Activated CD4-positive, alpha-beta T cell treated with anti-CD3 and anti-CD28 coated beads for 24 hours (primary cell): ENCODE measurements at places on chromosomes 13 and 19.

GRCh38 chr19:4181053-4181508 lies 1.3 kb downstream of the SIRT6 start:
- no peak for DNase-seq

- DNase-seq: no peak
Measured at GRCh38 chr13:33341861-33342452, 56.4 kb upstream of the STARD13 start.

DNA sequence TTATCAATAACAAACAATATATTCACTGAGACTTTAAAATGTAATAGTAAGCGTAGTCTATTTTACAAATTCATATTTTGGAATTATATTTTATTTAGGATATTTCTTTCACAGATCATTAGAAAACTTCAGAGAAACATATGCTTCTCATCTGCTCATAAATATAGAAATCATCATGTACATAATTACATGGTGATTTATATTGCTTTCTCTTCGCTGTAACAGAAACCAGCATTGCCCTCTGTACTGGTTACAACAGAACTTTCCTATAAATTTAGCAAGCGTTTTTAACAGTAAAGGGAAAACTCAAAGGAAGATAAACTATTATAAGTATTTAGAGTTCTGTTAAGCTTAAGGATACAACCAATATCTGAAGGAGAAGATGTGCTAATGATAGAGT lies 672.8 kb downstream of the PCDH9 start:
- no peak for DNase-seq

DNA sequence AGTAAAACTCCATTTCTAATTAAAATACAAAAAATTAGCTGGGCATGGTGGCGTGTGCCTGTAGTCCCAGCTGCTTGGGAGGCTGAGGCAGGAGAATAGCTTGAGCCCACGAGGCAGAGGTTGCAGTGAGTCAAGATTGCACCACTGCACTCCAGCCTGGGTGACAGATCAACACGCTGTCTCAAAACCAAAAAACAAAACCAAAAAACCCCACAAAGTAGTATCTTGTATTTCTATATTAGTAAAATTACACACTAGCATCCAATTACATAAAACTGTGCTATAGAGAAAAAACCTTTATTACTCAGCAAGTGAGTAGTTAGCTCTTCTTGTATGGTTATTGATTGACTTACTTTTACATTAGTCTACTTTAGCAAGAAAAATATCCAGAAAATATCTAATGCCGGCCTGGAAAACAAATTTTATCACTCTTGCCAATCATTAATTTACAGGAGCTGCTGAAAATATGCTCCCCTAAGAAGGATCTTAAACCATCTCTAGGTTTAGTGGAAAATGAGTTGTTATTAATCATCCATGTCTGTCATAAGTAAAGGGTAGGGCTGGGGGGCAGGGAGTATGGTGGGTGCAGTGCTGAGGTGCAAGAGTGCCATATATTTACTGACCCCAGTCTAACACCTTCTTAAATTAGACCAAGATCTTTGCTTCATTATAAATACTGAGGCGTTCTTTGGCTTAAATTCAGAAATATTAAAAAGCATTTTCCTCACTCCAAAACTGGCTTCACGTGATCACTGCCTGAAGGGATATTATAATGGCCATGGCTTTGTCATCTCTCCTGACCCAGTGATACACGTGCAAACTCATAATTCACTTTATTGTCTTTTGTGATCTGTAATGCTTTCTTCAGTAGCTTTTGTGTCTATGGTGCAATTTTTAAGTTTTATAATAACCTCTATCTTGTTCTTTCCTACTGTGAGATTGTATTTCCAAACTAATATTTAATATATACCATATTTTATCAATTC lies 44.1 kb downstream of the UBL3 start:
- no peak for DNase-seq

DNA sequence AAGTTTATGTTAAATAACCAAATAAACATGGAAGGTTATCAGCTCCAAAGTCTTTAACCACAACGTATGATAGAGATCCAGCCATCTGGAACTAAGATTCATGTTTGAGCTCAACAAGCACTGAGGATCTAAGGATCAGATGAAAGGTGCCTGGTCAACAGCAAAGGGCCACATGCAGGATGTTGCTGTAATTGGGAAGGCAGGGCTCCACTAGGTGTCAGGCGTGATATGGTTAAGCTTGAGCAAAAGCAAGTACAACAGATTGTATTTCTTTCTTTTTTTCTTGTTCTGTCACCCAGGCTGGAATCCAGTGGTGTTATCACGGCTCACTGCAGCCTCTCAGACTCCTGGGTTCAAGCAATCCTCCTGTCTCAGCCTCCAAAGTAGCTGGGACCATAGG lies 12.0 kb downstream of the EBPL start:
- no peak for DNase-seq

GRCh38 chr19:44657211-44657921 lies 13.7 kb downstream of the PVR start:
- peak; percentile 71 for DNase-seq

- DNase-seq: no peak
Measured at GRCh38 chr19:29845574-29846176, 33.9 kb downstream of the CCNE1 start.

DNA sequence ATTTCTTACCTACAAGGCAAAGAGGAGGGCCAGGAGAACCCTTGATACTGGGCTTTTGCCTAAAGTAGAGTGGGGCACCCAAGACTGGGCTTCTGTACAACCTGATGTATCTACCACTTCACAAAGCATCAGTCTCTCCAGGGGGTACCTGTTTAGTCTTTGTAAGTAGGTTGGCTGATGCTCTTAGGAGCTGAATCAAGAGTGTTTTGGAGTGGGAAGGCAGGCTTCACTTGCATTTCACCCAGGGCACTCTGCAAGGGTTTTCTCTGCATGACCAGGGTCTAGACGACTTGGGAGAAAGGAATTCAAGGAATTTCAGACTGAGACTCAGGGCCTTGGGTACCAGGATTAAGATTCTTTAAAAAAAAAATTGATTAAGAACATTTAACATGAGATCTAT lies 361.5 kb downstream of the RFC3 start:
- DNase-seq: no peak

DNA sequence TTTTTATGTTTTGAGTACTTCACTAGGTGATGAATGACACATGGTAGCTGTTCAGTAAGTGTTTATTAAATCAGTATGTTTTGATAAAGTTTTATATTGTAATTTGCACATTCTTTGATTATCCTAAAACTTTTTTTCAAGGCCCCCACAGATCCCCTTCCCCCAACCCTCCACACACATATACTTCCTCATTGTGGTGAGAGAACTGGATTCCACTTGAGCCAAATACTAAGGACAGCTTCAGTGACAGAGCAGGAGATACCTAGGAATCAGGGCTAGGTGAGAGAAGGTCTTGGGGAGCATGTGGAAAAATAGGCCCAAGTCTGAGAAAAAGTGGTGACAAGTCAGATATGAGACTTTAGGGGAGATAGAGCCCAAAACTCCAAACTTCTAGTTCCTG lies 174.6 kb downstream of the TDRD3 start:
- DNase-seq: no peak

DNA sequence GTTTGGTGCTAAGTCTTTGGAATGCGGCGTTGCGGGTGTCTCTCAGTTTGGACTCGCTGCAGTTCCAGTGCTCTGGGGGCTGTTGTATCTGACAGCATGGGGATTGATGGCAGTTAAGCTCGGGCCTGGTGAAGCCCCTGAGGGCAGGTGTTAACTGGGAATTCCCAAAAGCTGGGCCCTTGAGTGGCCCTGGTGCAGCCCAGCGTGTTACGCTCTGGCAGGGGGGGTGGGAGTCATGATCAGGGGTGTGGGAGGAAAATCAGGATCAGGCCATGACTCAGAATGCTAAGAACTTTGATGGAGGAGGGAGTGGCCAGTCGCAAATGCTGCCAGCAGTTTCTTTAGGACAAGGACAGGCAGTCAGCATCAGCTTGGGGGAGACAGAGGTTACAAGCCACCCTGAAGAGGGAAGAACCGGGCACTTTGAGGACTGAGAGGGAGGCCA lies 19.6 kb downstream of the AP2A1 start:
- DNase-seq: no peak

GRCh38 chr13:31495336-31495735 lies 244.0 kb upstream of the RXFP2 start:
- no peak for DNase-seq

DNA sequence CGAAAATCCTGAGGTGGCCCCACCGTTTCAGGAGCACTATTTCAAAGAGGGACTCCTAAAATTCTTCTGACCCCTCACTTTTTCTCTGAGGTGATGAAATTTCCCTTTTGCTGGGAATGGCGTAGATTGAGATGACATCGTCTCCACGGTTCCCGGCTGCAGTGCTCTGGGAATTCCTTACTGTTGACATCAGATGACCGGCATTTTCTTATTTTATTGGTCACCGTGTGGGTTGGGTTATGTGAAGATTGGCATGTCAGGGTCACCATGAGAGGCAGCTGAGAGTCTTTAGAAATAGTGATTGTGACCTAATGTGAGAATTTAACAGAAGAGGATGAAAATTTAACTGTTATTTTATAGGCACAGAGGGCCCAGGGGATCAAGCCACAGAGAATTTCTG lies 356.7 kb downstream of the FGF9 start:
- no peak for DNase-seq

DNA sequence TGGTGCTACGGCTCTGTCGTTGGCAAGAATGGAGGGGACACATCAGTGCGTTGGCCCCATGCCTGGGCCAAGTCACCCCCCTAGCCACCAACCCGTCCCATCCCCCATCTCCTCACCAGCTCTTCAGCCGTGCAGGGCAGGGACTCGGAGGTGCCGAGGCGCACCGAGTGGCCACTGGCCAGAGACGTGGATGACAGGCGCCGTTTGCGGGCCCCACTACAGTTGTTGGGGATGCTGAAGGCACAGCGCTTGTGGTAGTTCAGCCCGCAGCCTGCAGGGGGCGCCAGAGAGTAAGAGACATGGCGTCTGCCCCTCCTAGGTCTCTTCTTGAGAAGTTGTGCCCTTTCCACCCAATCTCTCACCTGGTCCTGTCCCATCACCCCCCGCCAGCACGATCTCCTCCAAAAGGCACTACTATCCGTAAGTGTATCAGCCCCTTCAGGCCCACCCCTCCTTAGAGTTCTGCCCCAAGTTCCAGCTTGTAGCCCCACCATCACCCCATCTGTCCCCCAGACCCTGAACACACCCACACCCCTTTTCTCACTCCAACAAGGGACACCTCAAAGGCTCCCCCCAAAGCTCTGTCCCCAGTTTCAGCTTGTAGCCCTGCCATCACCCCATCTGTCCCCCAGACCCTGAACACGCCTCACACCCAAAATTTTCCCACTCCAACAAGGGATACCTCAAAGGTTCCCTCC lies 12.4 kb downstream of the PRKD2 start:
- peak; percentile 91 for DNase-seq

GRCh38 chr13:51564252-51564651 lies 20.0 kb upstream of the WDFY2 start:
- no peak for DNase-seq

- DNase-seq: no peak
Measured at GRCh38 chr19:4035582-4035981, 28.0 kb downstream of the PIAS4 start.

GRCh38 chr13:60379837-60380565 lies 17.0 kb upstream of the TDRD3 start:
- no peak for DNase-seq

- DNase-seq: no peak
Measured at GRCh38 chr13:60369242-60369641, 27.8 kb upstream of the TDRD3 start.

- DNase-seq: no peak
Measured at GRCh38 chr13:99959540-99960230, 11.9 kb downstream of the ZIC5 start.

DNA sequence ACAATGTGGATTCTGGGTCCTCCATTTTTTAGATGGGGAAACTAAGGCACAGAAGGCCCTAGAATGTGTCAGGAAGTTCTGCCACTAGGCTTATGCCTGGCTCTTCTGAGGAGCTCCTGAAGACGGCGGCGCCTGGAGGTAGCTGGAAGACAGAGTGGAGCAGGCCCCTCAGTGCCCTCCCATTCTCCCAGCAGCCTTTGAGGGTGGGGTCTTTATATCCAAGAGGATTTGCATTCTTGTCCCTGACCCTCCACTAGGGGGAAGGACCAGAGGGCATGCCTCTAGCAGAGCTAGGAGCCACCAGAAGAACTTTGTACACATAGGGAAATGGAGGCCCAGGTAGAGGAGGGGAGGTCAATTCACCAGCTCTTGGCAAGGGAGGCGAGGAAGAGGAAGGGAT lies 9.4 kb downstream of the CELF5 start:
- no peak for DNase-seq

DNA sequence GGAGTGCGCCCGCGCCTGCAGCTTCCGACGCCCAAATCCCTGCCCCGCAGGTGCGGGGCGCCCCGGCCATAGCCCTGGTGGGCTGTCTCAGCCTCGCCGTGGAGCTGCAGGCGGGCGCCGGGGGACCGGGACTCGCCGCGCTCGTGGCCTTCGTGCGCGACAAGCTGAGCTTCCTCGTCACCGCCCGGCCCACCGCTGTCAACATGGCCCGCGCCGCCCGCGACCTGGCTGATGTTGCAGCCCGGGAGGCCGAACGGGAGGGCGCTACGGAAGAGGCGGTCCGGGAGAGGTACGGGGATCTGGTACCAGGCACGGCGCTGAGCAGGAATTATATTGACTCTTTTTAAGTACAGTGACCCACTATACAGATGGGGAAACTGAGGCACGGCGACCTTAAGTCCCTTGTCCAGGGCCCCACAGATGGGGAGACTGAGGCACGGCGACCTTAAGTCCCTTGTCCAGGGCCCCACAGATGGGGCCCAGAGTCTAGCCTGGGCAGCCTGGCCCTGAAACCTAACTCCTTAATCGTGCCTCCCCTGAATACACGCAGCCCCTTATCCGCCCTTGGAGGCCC lies 586 bp downstream of the MRI1 start:
- no peak for DNase-seq

DNA sequence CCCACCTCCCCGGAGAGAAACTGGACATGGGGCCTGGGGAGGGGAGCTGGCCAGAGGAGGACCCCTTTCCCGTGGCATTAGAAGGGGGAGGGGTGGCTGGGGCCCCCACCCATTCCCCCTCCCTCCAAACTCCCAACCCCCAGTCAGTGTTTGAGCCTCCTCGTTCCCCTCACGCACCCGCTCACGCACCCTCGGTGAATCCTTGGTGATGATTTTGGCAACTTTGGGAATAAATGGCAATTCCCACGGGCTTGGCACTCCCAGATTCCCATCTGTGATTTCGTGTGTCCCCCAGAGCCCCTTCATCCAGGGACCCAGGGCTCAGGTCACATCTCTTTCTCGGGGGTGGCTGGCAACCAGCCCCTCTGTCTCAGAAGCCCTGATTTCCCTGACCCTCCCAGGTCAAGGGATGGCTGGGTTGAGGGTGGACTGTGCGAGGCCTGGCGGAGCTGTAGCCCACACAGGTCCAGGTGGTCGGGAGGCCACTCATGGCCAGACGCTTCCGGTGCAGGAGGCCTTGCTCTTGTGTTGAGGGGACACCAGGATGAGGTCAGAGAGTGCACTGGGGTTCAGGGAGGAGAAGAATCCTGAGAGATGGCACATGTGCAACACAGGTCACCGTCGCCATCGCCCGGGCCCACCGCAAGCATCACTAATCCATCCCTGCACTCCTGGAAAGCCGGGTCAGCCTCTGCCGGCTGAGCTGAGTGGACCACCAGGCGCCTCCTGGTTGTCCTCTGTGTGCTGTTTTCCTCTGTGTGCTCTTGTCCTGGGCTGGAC lies 20.7 kb downstream of the EPN1 start:
- DNase-seq: no peak
